ENCODE measurements at places on chromosomes 3 and 15. TPM values are rescaled to one million over a fixed set of nuclear protein-coding genes. Genes with fewer than 3 reads are reported as not detected.
A peak's percentile ranks its signal among the peaks of the same experiment; 100 is the strongest.

DNA sequence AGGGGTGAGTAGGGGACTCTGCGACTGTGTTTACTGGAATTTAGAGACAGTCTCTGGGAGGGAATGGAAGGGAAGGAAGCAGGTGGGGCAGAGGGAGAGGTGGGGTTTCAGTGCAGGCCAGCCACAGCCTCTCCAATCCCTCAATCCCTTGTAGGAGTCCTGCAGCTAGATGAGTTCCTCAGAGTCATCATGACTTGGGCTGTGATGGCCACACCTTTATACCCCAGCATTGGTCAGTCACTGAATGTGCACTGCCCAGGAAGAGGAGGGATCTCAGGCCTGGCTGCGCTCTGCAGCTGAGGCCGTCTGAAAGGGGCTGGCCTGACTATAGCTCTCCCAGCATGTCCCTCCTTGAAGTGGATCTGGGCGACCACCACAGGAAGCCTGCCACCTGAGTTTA lies 67.3 kb upstream of the GLCE start:
- no peaks in the 10 kb centered on the region for H3K27me3 ChIP-seq
- peaks cover 23% of the 10 kb centered on the region for H3K4me1 ChIP-seq
- no peaks in the 10 kb centered on the region for H3K36me3 ChIP-seq
- no peak overlapping the region for H3K27ac ChIP-seq

DNA sequence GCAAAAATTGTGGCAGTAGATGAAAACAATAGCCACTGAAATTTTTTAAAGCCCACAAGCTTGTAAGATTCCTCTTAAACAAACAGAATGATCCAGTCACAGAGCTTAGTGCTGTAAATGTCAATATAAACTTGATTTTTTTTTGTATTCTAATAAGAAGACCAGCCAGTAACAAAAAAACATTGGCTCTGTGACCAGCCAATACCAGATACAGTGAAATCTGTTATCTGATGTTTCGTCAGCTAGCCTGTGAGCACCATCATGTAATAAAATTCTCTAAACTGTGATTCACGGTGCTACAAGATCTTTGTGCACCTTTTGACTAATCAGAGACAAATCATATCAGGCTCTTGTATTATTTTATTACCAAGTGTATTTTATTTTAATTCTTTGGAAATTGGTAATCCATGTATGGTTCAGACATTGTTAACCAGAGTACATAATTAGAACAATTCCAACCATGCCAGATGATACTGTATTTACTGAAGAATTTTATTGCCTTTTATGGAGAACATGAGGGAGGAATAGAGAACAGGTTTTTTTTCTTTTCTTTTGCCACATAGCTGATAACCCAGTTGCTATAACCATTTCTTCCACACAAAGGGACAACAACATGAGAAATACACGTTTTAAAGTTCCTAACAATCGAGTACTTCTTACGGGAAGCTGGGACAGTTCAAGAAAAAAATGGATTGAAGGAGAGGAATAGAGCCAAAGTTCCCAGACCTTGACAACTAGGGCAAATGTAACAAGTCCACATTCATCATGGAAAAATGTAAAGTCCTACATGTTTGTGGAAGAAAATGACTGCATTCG lies 71.9 kb downstream of the FILIP1L start:
- H3K4me1 ChIP-seq, result peaks cover 65% of the 10 kb centered on the region
- no peaks in the 10 kb centered on the region for H3K27me3 ChIP-seq
- peak; percentile 71 for DNase-seq
- no peak overlapping the region for H3K4me3 ChIP-seq

GRCh38 chr3:72266016-72266370 lies 481.0 kb upstream of the PROK2 start:
- H3K27me3 ChIP-seq, result no peaks in the 10 kb centered on the region
- DNase-seq, result no peak
- H3K36me3 ChIP-seq, result no peaks in the 10 kb centered on the region
- H3K4me3 ChIP-seq, result no peak overlapping the region
- peaks cover 15% of the 10 kb centered on the region for H3K4me1 ChIP-seq
- no peak overlapping the region for H3K27ac ChIP-seq

DNA sequence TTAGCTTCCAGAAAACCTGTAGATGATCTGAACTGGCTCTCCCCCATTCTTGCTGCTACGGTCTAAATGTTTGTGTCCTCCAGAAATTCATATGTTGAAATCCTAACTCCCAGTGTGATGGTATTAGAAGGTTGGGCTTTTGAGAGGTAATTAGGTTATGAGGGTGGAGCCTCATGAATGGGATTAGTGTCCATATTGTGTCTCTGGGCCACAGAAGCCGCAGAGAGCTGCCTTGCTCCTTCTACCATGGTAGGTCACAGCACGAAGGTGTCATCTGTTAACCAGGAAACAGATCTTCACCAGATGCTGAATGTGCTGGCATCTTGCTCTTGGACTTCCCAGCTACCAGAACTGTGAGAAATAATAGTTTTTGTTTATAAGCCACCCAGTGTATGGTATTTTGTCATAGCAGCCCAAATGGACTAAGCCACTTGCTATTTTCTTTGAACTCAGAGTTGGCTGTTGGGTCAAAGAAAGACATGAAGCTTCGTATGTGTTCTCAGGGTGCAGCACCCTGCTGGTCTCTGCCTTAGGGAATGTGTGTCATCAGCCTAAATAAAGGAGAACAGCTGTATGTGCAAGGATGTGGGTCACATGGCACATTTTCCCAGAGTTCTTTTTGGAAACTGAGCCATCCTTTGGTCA lies 317.5 kb upstream of the SLCO3A1 start:
- H3K36me3 ChIP-seq, result no peaks in the 10 kb centered on the region
- H3K27me3 ChIP-seq, result no peaks in the 10 kb centered on the region
- H3K4me3 ChIP-seq, result no peak overlapping the region
- no peak overlapping the region for H3K27ac ChIP-seq
- H3K4me1 ChIP-seq, result 0 out of 2 replicates have a peak, but pooled peaks cover 6% of the 10 kb centered on the region
- DNase-seq, result no peak

DNA sequence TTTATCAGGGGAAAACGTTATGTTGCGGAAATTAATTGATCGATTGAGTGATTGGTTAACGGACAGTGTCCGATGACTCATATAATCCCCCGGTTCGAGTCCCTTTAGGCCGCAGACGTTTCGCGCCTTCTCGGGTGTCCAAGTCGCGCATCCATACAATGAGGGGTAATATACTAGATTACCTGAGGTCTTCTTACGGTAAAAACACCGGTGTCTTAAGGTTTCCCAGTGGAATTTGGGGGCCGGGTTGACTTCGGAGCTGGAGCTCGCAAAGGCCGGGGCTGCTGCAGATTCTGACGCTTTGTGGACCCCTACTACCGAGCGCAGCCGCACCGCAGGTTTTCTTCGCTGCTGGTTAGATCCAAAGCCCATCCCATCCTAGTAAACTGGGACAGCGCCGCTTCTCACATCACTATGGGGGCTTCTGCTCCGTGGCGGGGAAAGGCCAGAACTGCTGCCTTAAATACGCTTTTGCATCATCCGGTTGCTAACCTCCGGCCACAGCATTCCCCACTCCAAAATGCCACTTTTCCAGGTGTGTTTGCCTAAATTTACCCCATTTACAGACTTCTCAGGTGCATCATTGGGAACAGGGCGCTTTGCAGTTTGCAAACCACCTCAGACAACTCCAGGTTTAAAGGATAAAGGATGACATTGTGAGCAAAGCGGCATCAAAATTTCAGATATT lies 858 bp upstream of the SACM1L start:
- peak; percentile 47 for DNase-seq
- no peak overlapping the region for H3K27ac ChIP-seq
- H3K4me3 ChIP-seq, result peak overlapping the region; percentile 67
- peaks cover 23% of the 10 kb centered on the region for H3K36me3 ChIP-seq
- no peaks in the 10 kb centered on the region for H3K27me3 ChIP-seq

- no peaks in the 10 kb centered on the region for H3K36me3 ChIP-seq
- no peak for DNase-seq
- no peaks in the 10 kb centered on the region for H3K4me1 ChIP-seq
- H3K27me3 ChIP-seq, result no peaks in the 10 kb centered on the region
Measured at GRCh38 chr3:100968932-100969906, 24.0 kb downstream of the ABI3BP start.

ACVR2B gene
- 1.1 TPM for total RNA-seq

FSD2 gene
- not detected for total RNA-seq

RPP14 gene
- 23.0 TPM for total RNA-seq

FRMD5 gene
- 10.5 TPM for total RNA-seq

IMP3 gene
- total RNA-seq, result 85.3 TPM
